ENCODE measurements at places on chromosomes 1 and 21. TPM values are rescaled to one million over a fixed set of nuclear protein-coding genes. Genes with fewer than 3 reads are reported as not detected.

- peak; percentile 7 for DNase-seq
These were observed 697 bp upstream of the C21orf91 start for GRCh38 chr21:17819877-17820229.

DNA sequence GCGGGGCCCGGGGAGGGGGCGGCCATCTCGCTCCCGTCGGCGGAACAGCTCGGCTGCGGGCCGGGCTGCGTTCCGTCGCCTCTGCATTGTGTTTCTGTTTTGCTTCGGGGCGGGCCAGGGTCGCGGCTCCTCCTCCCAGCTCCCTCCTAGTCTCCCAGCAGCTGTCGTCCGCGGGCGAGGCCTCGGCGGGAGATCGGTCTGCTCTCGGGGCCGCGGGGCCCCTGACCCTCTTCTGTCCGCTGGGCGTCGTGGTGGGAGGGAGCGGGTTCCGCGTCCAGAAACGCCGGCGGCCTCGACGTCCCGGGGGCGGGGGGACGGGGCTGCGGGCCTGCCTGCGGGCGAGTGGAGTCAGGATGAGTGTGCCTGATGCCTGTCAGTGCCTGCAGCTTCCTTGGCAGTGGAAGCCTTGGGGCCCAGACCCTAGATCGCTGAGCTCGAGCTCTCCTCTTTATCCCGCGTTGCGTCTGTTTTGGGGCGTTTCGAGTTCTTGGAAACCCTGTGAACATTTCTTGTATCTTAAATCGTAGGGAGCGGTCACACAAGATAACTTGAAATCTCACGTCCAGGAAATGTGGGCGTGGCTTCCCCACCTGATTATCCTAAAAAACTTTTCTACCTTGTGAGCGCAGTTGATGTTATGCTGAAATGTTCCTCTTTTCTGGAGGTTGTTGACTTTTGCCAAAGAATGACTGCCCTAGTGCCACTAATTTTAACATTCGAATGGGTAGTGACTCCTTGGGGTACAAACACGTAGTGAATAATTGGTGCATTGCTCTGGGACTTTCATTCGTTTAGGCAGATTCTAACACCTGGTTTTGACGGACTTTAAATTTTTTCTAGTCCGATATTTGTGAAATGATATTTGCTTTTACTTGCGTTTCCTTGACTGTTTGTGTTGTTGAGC lies 676 bp downstream of the MORC3 start:
- peak; percentile 10 for DNase-seq

TIAM1 gene
- total RNA-seq, result 15.2 TPM

CD53 gene
- 60.9 TPM for total RNA-seq

DNA sequence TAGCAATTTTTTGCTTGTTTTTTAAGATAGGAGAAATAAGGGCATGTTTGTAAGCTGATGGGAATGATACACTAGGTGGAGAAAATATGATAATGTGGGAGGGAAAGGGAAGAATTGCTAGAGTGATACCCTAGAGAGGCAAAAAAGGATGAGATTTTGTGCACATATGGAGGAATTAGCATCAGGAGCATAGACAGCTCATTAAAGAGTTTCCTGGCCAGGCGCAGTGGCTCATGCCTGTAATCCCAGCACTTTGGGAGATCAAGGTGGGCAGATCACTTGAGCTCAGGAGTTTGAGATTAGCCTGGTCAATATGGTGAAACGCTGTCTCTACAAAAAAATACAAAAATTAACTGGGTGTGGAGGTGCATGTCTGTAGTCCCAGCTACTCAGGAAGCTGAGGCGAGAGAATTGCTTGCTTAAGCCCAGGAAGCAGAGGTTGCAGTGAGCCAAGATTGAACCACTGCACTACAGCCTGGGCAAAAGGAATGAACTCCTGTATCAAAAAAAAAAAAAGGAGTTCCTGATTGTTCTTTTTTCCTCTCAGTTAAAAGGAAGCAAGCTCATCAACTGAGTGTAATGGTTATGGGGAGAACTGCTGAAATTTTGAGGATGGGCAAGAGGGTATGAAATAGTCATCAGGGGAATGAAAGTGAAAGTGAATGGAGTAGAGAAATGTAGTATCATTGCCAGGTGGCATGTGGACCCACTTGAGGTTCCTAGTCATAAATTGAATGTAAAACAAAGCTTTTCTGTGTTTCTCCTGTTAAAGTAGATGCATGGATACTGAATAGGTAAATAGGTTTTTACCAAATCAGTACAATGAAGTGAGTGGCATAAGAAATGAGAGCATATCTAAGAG lies 35.5 kb downstream of the SH3GLB1 start:
- DNase-seq, result no peak

DNA sequence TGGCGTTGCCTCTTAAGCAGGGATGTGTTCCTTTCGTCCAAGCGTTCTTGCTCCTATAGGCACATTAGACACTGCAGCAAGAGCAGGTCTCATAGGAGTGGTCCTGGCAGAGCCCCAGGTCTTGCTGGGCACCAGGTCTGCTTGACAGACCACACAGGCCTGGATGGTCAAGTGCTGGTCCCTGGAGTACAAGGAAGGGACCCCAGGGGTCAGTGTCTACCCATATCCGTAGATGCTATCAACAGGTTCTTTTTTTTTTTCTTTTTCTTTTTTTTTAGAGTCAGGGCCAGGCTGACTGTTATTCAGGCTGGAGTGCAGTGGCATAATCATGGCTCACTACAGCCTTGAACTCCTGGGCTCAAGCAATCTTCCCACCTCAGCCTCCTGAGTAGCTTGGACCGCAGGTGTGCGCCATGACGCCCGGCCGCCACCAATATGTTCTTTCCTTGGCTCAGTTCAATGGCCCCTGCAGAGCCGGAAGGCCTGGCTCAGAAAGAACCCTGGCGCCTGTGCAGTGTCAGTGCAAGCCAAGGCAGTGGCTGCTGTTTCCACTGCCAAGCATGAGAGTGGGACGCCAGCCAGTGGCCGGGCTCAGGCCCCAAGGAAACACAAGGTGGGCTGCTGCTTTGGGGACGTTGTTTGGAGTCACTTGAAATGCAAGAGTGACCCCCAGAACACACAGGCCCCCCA lies 10.0 kb upstream of the TNFRSF8 start:
- no peak for DNase-seq

DNA sequence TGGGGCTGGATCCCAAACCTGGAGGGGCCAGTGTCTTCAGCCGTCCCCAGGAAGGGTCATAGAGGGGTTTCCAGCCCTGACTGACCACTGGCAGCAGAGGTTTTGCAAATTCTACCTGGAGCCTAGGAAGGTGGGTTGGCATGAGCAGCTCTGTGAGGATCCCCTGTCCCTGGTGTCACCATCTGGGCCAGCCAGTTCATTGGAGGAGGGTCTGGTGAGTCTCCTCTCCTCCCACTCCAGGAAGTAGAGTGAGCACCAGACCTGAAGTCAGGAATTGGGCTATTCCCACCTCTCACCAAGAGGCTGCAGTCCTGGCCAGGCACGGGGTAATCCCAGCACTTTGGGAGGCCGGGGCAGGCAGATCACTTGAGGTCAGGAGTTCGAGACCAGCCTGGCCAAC lies 57.4 kb downstream of the UBIAD1 start:
- no peak for DNase-seq

KRTAP13-2 gene
- not detected for total RNA-seq

EDARADD gene
- 2.8 TPM for total RNA-seq

RPTN gene
- not detected for total RNA-seq

PDE4B gene
- total RNA-seq, result 42.4 TPM

GRCh38 chr1:33578557-33579448 lies 106.4 kb downstream of the ZSCAN20 start:
- no peak for DNase-seq

GRCh38 chr1:204746838-204747442 lies 61.4 kb upstream of the LRRN2 start:
- no peak for DNase-seq

DNA sequence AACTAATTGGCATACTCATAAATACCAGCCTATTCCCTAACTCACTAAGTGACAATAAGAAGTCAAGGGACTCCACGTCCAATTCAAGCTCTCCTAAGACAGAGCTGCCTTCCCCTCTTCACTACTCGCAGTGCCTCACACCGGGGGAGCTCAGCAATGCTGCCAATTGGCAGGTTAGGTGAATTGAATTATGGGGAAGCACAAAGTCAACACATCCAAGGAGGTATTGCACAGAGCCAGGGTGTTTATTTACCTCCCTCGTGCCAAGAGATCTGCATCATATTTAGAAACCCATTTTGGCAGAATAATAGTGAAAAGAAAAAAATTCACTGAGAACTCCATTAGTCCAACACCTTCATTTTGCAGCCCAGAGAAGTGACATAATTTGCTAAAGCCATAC lies 20.4 kb upstream of the TNR start:
- DNase-seq, result no peak

- DNase-seq, result no peak
These were observed 75.6 kb upstream of the SLC2A1 start for GRCh38 chr1:43034195-43034658.

DNA sequence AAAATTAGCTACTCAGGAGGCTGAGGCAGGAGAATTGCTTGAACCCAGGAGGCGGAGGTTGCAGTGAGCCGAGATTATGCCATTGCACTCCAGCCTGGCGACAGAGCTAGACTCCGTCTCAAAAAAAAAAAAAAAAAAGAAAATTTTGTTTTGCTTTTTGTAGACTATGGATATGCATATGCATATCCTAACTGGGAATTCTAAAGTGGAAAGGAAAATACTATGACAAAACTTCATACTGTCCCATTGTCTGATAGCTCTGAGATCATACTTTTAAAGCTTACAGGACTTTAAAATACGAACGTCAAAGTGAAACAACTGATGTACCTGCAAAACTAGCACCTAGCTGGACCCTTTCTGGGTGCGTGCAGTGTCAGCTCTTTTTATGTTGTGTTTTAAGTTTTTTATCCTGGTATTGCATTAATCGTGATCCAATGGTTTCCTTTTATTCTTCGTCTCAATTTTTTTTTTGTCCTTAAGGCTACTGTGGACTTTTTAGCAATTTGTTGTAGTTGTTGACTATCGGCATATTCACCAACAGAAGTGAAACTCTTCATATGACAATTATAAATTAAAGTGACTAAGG lies 19.2 kb downstream of the SPRTN start:
- no peak for DNase-seq
